ENCODE measurements at places on chromosomes 12 and 14.

DNA sequence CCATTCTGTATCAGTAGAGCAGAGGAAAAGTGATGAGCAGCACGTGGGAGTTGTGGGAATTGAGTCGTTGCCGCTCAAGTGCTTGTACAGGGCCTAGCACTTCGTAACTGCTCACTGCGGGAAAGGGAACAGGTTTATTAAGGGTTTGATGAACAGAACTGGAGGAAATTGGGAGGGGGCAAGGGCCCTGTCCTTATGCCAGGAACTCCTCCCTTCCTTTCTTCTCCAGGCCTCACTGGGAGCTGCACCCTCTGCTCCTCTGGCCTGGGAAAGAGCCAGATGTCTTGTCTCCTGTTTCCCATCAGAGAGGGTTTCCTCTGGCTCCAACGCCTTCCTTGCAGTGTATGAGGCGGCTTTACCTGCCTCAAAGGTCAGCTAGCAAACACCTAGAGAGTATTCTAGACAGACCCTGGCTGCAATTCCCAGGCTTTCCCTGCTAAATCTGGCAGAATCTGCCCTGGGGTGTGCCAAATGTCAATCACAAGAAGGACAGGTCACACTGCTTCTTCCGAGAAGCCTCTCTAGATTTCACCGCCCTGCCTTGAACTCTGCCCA, 78.4 kb downstream of the NTF3 start:
- DNase-seq = peak; percentile 15

DNA sequence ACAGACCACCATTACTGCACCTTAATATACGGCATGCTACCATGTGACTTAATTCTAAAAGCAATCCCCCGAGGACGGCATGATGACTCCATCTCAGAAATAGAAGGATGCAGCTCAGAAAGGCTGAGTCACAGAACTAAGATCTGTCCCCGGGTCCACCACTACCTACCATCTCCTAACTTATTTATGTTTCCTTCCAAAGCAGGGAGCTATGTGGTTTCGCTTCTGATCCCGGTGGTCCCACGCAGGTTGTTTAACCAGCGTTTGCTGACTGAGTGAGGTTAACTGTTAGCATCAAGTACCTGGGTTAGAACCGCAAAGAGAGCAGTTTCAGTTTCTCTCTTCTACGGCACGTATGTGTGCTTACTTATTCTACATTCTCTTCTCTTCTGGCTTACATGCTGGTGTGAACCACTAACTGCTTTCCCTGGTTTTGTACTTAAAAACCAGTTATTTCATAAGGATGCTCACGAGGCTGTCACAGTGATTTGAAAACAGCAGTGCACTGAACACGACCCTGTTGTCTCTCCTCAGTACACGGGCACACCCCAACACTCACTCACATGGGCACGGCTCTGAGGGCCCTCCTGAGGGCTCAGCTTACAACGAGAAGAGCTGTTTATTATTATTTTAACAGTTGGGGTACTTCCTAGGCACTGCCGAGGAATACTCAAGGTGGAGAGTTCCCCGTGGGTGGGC, 66.7 kb downstream of the CCDC88C start:
- DNase-seq = no peak

DNA sequence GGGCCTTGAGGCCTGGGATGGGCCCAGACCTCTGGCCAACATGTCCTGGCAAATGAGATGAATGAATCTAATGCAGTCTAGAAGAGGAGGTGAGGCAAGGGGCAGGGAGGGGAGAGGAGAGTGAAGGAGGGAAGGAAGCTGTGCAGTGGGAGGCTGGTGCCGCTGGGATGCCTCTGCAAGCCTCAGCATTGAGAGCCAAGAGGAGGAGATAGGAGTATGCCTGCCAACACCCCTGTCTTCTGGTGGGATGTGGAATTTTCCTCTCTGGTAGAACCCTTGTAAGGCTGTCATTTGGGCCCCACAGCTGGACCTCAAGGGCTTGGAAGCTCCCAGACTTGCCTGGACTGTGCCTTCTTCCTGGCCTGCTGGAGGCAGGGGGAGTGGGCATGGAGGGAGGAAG, 21.9 kb downstream of the KRT80 start:
- DNase-seq = no peak

DNA sequence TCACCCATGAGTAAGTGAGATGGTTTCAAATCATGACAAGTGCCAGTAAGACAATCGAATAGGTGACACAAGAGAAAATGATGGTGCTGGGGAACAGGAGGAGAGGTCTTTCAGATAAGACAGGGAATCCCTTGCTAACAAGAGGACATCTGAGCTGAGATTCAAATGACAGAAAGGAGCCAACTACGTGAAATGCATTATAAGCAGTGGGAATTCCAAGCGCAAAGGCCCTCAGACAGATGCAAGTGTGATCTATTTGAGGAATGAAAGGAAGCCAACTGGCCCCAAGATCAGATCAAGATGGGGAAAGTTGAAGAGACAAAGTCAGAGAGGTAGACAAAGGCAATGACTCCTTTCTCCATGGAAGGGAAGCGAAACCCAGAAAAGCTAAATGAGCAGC, 4.7 kb downstream of the KCNK10 start:
- DNase-seq = no peak

DNA sequence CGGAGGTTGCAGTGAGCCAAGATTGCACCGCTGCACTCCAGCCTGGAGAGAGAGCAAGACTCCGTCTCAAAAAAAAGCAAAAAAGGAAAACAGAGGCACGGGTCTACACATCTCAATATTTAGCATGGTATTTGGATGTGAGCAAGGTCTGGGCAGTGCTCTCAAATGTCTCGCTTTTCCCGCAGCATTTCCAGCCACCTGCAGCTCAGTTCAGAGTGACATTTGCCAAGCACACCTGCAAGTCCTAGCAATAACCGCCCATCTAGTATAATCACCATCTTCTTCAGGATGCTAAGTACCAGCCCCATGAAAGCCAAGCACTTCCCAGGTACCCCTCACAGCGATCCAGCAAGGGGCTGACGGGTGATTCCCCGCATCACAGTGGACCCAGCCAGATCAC, 69.1 kb downstream of the FOXN3 start:
- no peak for DNase-seq

GRCh38 chr14:47008732-47009131, 357.2 kb upstream of the RPL10L start:
- no peak for DNase-seq

GRCh38 chr14:74360163-74360562, 11.9 kb downstream of the VRTN start:
- no peak for DNase-seq
